OCI-LY7 (cell line): ENCODE measurements at places on chromosomes 3 and 15.

- no peak for DNase-seq
Observed at GRCh38 chr3:136457793-136458192, 207.7 kb downstream of the PCCB start.

GRCh38 chr3:50219285-50219684 is 14.2 kb downstream of the SLC38A3 start:
- DNase-seq: no peak

- DNase-seq: no peak
Observed at GRCh38 chr15:79430901-79431635, 1.1 kb upstream of the MINAR1 start.

DNA sequence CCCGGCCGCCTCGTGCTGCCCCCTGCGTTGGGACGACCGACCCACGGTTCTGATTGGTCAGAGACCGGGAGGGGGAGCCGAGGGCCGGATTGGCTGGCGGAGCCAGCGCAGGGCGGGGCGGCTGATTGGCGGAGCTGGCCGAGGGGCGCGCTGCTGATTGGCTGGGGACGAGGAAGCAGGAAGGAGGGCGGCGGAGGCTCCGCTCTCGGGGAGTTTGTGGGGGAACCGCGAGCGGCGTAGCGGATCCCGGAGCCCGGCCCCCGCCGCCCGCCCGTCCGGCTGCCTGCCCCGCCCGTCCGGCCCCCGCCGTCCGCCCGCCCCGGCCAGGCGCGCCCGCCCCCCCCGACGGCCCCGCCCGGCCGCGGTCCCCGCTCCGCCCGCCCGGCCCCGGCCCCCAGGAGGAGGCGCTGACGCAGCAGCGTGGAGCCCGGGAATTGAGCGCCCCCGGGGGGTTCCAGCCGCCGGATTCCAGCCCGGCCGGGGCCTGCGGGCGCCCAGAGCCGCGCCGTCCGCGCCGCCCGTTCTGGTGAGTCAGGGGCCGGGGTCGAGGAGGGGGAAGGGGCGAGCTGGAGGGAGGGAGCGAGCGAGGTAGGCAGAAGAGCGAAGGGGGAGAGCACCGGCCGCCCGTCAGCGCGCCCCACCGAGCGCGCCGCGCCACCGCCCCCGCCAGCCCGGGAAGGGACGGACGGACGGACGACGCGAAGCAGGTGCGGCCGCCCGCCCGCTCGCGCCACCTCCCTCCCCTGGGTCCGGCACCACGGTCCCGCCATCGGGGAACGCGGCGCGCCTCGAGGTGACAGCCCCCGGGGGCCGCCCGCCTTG is at the start of gene BAHD1:
TSS of gene BAHD1 (plus strand) at position 211 of the 822 bp plus-strand sequence. CDS start 17,512 bp downstream, outside the sequence.
- DNase-seq: peak; percentile 96

- no peak for DNase-seq
Observed at GRCh38 chr3:172669021-172669420, 41.8 kb downstream of the NCEH1 start.

DNA sequence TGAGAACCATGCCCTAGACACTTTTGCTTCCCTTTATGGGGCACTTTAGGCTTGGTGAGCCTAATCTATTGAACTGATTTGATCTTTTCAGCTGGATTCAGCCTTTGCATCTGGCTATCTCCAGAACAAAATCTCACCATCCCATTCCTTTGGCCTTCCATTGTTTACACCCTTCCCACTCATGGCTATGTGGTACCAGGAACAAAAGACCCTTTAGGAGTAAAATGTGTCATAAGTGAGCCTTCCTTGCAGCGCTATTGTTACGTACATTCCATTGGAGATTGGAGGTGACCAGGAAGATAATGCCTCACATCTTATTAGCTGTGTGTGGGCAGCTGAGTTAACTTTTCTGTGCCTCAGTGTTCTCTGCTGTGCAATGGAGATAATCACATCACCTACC is 188.4 kb downstream of the SATB1 start:
- DNase-seq: no peak

DNA sequence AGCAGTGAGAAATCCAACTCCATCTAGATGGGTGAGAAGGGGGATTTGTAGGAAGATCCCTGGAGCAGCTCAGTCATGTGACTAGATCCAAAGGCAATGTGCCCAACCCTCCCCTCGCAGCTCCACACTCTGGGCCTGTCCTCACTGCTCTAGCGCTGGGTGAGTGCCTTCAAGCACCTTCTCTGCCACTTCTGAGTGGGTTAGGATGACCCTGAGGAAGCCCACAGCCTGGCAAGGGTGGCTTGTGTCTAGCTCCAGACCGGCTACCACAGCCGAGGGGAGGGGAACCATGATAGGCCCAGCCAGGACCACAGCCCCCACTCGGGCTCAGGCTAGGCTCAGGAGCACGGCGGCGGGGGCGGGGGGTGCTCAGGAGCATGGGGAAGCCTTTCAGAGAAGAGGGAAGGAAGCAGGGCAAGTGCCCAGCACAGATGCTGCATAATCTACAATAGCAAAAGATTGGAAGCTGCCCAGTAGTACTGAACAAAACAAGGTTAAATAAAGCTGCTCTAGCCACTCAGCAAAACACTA is 1.7 kb downstream of the SPATA12 start:
- DNase-seq: no peak

- DNase-seq: no peak
Observed at GRCh38 chr15:95087253-95087609, 855.9 kb downstream of the MCTP2 start.

- DNase-seq: no peak
Observed at GRCh38 chr3:124526601-124527000, 203.7 kb upstream of the UMPS start.

DNA sequence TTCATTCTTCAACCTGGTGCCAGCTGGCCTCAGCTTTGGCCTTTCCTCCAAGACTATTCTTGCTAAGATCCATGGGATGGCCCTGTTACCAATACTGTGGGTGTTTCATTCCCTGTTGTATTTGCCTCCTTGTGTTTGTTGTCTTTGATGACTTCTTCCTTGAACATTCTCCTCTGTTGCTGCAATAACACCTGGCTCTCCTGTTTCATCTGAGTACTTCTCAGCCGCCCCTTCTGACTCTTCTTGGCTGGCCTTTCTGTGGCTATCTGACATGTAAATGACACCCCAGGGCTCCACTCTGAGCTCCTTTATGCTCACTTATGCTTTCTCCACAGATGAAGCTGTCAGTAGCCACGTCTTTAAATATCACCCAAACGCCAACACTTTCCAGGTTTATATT is 302.7 kb upstream of the CHRNA7 start:
- DNase-seq: no peak

DNA sequence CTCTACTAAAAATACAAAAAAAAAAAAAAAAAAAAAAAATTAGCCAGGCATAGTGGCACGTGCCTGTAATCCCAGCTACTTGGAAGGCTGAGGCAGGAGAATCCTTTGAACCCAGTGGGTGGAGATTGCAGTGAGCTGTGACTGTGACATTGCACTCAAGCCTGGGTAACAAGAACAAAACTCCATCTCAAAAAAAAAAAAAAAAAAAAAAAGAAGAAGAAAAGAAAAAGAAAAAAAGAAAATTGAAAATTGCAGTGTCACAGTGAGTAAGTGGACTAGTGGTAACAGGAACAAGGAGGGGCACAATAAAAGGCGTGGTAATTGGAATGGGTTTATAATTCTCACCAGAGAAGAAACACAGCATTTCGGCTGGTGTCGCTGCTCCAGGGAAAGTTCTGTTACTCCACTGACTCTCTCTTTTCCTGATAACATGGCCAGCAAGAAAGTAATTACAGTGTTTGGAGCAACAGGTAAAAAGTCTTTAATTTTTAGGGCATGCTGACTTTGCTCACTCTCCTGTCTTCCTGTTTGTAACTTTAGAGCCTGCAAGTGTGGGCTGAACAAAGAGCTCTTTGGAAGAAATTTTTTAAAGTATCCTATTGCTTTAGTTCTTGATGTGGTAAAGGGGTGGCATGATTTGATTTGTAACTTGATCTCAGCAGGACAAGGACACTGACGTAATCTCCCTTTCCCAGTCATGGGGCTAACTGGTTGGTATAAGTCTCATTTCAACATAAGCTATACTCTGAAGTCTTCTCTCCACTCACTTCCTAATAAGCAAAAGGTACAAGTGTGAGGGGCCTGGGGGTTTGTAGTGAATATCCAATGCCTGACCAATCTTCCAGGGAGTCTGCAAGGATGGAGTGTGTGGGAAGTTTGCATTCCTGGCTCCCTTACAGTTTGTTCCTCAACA is 22.1 kb upstream of the TRA2B start:
- DNase-seq: no peak

DNA sequence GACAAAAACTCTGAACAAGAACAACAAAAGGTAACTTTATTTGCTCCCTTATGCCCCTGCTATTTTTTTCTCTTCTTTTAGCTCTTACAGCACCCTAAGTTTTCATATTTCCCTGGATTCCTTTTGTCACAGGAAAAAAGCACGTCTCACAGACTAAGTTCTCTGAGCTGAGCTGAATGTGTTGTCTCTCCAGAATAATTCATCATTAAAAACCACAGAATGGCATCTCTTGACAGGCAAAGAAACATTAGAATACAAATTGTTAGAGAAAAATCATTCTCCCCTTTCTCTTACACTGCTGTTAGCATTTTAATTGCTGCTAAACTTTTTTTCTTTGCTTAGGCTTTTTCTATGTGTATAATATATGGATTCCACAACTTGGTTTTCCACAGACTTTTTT is 48.7 kb upstream of the SECISBP2L start:
- DNase-seq: no peak

- DNase-seq: peak; percentile 22
Observed at GRCh38 chr3:19103510-19103909, 44.8 kb upstream of the KCNH8 start.

- DNase-seq: no peak
Observed at GRCh38 chr3:155012584-155012983, 67.5 kb upstream of the MME start.

GRCh38 chr3:184647405-184647936 is 64.4 kb downstream of the MAGEF1 start:
- no peak for DNase-seq

DNA sequence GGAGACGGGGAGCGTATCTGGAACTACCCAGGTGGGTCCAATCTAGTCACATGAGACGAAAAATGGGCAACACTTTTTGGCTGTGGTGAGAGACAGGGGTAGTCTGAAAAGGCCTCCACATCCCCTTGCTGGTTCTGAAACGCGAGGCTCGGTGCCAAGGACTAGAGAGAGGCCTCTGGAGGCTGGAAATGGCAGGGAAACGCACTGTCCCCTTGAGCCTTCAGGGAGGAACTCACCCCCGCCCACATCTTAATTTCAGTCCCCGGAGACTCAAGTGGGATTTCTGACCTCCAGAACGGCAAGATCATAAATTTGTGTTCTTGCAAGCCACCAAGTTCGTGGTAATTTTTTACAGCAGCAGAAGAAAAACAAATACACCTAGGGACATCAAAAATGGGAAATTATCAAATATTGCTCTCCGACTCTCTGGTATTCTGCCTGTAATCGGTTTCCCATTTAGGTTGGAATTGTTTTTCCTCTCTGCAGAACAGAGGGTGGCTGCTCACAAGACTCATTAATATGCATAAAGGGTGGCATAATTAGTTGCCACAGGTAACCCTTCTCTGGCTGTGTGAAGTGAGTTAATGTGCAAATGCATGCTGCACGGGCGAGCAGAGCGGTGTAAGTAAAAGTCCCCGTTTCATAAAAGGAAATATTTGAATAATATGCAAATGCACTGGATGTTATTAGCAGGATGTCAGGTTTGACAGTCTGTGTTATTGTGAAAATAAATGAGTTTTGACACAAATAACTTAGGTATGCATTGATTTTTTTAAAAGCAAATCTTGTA is 185.7 kb downstream of the ARRDC4 start:
- DNase-seq: no peak

GRCh38 chr3:177928172-177928873 is 607.9 kb upstream of the KCNMB2 start:
- DNase-seq: no peak

- DNase-seq: no peak
Observed at GRCh38 chr3:178454726-178455125, 81.5 kb upstream of the KCNMB2 start.

- DNase-seq: no peak
Observed at GRCh38 chr3:65936908-65937638, 101.6 kb downstream of the MAGI1 start.

- DNase-seq: no peak
Observed at GRCh38 chr15:71811036-71811736, 832 bp downstream of the NR2E3 start.

GRCh38 chr3:53730576-53730975 is 115.6 kb downstream of the CHDH start:
- DNase-seq: no peak

DNA sequence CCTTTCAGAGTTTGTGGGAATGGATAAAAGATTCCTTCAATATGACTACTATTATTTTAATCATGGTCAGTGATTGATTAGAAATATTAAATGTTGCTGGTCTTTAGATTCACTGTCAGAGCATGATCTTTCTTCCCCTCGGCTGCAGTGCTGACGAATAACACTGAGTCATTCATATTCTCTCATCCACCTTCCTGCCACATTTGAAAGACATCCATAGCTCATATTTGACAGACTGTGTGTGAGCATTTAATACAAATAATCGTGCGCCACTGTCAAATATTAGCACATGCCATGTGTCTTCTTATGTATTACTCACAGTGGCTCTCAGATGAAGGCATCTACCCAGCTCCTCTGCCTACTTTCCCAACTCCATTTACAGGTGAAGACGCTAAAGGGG is 476.5 kb upstream of the TPRG1 start:
- no peak for DNase-seq

DNA sequence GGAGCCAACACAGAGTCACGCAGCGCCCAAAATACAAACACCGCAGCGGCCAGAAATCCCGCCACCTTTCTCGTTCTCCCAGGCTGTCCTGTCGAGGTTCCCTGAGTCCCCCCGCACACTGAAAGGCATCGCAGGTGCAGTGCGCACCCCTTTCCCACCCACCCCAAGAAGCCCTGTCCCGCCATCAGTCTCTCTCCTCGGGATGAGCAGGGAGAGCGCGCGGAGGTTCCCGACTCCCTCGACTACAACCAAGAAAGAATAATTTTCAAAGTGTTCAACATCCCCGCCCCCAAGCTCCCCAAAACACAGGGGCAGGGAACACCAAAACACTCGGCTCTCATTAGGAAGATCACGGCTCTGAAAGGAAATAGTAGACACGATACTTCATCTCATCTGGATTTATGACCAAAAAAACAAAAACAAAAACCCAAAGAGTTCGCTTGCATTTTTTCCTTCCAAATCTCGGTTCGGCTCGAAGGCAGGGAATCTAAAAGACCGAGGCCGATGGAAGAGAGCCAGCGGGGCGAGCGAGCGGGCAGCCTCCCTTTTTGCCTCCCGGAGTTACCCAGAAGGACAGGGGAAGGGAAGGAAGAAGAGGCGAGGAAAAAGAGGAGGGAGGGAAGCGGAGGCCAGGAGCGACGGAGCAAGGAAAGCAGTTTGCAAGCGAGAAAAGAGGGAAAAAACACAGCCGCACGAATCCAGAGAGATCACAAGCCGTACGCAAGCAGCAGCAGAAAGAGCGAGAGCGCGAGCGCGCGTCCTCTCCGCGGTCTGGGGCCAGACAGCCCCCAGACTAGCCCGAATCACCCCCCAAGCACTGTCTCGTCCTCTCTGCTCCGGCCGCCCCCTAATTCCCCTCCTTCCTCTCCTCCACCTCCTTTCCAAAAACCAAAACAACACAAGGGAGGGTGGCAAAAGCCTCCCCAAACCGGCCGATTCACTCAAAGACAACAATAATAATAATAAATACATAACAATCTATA is 808 bp downstream of the BCL6 start:
- peak; percentile 59 for DNase-seq
